Activated naive CD8-positive, alpha-beta T cell treated with anti-CD3 and anti-CD28 coated beads, Interleukin-2, amount 10 ng/mL, durations not matched to agents 7 days and 5 days (primary cell): ENCODE measurements at places on chromosomes 13 and 19. TPM values are rescaled to one million over a fixed set of nuclear protein-coding genes. Genes with fewer than 3 reads are reported as not detected.

DNA sequence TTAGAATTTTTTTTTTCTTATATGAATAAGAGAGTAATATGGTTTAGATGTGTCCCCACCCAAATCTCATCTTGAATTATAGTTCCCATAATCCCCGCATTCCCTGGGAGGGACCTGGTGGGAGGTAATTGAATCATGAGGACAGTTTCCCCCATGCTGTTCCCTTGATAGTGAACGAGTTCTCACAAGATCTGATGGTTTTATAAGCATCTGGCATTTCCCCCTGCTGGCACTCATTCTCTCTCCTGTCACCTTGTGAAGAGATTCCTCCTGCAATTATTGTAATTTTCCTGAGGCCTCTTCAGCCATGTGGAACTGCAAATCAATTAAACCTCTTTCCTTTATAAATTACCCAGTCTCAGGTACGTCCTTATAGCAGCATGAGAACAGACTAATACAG lies 205.7 kb downstream of the MYO16 start:
- no peak for DNase-seq

DNA sequence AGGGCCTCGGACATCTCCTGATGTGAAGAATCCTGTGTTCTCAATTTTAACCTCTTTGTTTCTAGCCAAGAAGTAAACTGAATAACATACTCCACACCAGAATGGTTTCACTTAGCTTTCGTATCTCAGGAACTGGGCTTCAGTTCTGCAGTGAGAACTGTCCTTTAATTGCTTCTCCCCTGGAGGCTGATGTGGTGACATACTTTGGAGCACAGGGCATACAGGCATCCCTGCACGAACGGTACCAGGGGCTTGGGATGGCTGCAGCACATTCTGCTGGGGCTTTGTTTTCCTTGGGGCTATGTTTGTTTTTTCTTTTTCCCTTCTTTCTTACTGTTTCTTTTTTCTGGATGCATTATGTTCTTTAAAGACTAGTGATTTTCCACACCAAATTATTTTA lies 230.5 kb downstream of the TM9SF2 start:
- DNase-seq = no peak

DNA sequence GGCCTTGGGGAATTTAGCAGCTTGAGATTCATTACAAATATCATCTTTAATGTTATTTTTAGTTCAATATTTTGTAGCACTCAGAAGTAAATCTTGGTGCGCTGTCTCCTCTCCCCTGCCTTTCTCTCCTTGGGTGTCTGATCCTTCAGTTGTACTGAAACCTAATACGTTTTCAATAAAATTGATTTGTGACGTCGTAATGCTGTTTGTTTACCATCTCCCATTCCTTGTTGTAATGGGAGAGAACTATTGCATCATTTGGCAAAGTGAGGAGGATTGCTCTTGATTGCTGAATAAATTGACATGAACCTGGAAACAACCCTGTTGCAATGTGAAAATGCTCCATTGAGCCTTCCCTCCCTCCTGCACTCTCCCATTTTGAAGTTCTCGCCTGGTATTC lies 43.2 kb upstream of the TSHZ3 start:
- DNase-seq = no peak

- no peak for DNase-seq
Measured at GRCh38 chr19:51325161-51325976, 13.9 kb downstream of the IGLON5 start.

The EXOSC5 gene
- 20.9 TPM for total RNA-seq

The ITGBL1 gene
- not detected for total RNA-seq

The SWSAP1 gene
- 3.3 TPM for total RNA-seq

The GNA15 gene
- total RNA-seq = 19.5 TPM

The CLEC17A gene
- 0.17 TPM for total RNA-seq

The EML2 gene
- 93.1 TPM for total RNA-seq
